ENCODE measurements at places on chromosomes 1 and 21.
A peak's percentile ranks its signal among the peaks of the same experiment; 100 is the strongest.

- peak overlapping the region; percentile 42 for H3K27ac ChIP-seq
- no peak overlapping the region for H3K4me3 ChIP-seq
- H3K27me3 ChIP-seq, result no peaks in the 10 kb centered on the region
- no peak for ATAC-seq
Observed at GRCh38 chr1:151124763-151125403, 21.5 kb downstream of the SEMA6C start.

DNA sequence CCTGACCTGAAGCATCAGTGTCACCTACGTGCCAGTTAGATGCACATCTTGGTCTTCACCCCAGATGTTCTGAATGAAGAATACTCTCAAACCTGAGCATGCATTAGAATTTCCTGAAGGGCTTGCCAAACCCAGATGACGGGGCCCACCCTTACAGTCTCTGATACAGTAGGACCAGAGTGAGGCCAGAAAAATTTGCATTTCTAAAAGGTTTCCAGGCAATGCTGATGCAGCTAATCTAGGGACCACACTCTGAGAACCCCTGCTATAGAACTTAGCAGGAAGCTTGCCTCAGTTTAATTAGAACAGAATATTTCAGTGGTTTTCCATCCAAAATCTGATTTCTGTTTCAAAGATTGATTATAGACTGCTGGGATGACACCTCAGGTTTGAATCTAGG is 9.9 kb upstream of the CTBS start:
- no peaks in the 10 kb centered on the region for H3K4me1 ChIP-seq
- no peaks in the 10 kb centered on the region for H3K36me3 ChIP-seq
- peaks cover 3% of the 10 kb centered on the region for H3K27me3 ChIP-seq

- H3K4me3 ChIP-seq, result no peak overlapping the region
- peaks cover 15% of the 10 kb centered on the region for H3K36me3 ChIP-seq
- H3K4me1 ChIP-seq, result peaks cover 5% of the 10 kb centered on the region
- ATAC-seq, result no peak
Observed at GRCh38 chr1:77557053-77557452, 125.4 kb downstream of the ZZZ3 start.

DNA sequence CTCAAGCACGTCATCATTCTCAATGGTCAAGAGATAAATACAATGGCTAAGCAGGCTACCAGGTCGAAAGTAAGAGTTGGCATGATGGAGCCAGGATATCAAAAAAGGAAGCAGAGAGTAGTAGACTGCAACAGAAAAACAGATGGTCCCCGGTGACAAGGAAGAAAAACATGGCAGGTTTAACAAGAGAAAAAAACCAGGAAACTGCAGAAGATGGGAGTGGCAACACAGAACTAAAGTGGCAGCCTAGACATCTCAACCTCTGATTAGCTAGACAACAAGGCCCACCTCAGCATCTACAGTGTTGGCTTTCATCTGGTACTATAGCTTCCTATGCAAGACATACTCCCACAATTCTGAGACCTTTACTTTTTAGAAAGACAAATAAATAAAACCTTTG is 3.1 kb downstream of the UBR4 start:
- no peak for ATAC-seq
- peaks cover 79% of the 10 kb centered on the region for H3K36me3 ChIP-seq

- H3K36me3 ChIP-seq, result no peaks in the 10 kb centered on the region
- peaks cover 9% of the 10 kb centered on the region for H3K4me1 ChIP-seq
- H3K27me3 ChIP-seq, result no peaks in the 10 kb centered on the region
- no peak overlapping the region for H3K27ac ChIP-seq
- no peak for ATAC-seq
Observed at GRCh38 chr1:84267476-84267875, 34.0 kb upstream of the SAMD13 start.

- no peaks in the 10 kb centered on the region for H3K36me3 ChIP-seq
- peaks cover 6% of the 10 kb centered on the region for H3K27me3 ChIP-seq
- no peak overlapping the region for H3K27ac ChIP-seq
- no peaks in the 10 kb centered on the region for H3K4me1 ChIP-seq
Observed at GRCh38 chr1:199377211-199377610, 650.3 kb upstream of the NR5A2 start.

DNA sequence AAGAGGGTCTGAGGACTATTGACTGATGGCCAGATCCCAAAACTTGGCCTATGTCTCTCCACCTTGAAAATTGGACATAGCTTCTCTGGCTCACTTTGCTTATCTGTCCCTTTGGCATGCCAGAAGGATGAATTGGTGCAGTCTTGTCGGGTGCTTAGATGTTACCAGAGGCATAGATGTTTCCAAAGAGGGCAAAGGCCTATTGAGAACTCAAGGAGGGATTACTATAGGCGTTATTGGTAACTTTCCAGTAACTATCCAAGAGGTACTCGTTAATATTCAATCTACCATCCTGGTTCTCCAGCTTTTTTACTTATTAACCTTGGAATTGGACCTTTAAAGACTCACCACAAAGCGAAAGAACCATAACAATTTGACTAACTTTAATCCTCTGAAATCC is 368.3 kb upstream of the ESRRG start:
- H3K27me3 ChIP-seq, result peaks cover 30% of the 10 kb centered on the region
- ATAC-seq, result no peak
- no peaks in the 10 kb centered on the region for H3K36me3 ChIP-seq
- H3K27ac ChIP-seq, result no peak overlapping the region
- no peaks in the 10 kb centered on the region for H3K4me1 ChIP-seq

DNA sequence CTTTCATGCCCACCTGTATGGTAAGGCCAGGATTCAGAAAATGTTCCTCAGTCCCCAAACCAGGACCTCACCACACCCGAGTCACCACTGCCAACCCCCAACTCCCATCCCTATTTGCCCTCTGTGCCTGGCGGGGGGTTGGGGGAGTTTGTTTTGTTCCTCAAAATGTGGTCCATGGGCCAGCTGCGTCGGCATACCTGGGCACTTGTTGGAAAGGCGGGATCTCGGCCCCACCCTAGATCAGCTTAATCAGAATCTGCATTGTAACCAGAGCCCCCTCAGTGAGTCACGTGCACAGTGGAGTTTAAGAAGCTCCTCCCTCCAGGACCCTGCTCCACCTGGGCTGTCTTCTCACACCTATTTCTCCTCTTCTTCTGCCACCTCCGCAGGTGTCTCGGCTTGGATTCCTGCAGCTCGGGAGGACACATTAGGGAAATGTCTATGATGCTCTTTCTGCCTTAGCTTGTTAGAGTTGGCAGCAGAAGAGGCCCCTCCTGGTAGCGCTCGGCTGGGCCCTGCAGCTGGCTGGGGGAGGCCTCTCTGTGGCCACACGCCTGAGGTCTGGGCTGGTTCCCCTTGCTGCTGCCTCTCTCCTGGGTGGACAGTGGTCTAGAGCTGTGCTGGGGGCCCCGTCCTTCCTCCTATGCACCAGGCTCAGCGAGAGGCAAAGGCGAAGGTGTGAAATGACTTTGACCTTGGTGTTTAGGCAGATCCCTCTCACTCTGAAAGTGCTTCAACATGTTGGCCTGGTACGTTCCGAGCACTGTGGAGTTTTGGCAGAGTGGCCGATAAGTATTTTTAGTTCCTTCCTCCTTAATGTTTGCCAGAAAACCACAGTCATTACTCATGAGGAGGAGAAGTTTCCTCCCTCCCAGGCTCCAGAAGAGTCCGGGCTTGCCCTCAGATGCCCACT is 41.8 kb upstream of the CAMTA1 start:
- H3K27me3 ChIP-seq, result peaks cover 24% of the 10 kb centered on the region
- H3K4me3 ChIP-seq, result no peak overlapping the region

- peak overlapping the region; percentile 98 for H3K27ac ChIP-seq
- no peaks in the 10 kb centered on the region for H3K27me3 ChIP-seq
- H3K36me3 ChIP-seq, result peaks cover 80% of the 10 kb centered on the region
- H3K4me3 ChIP-seq, result peak overlapping the region; percentile 100
- peak; percentile 74 for ATAC-seq
- H3K4me1 ChIP-seq, result peaks cover 23% of the 10 kb centered on the region
Observed at GRCh38 chr1:156281281-156281680, 1.3 kb downstream of the SMG5 start.

- H3K4me1 ChIP-seq, result no peaks in the 10 kb centered on the region
- H3K4me3 ChIP-seq, result no peak overlapping the region
- no peak for ATAC-seq
- no peak overlapping the region for H3K27ac ChIP-seq
- H3K27me3 ChIP-seq, result no peaks in the 10 kb centered on the region
- peaks cover 8% of the 10 kb centered on the region for H3K36me3 ChIP-seq
Observed at GRCh38 chr1:213163278-213163711, 112.3 kb downstream of the RPS6KC1 start.

DNA sequence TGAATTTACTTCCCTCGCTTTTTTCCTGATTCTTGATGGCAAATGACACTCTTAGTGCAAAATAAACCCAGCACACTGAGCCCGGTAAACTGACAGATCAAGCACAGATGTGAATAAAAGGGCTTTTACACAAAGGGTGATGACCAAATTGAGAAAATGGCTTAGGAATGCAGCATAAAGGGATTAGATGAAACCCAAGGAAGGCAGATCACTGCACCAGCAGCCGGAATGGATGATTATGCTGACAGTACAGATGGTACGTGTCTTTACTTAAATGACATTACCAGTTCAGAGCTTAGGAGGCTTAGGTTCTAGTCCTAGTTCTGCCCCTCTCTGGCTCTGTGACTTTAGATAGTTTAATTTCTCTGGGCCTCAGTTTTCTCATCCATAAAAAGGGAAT is 12.0 kb downstream of the PKP1 start:
- peaks cover 23% of the 10 kb centered on the region for H3K27me3 ChIP-seq
- no peaks in the 10 kb centered on the region for H3K4me1 ChIP-seq
- ATAC-seq, result no peak
- H3K27ac ChIP-seq, result no peak overlapping the region
- no peak overlapping the region for H3K4me3 ChIP-seq
- H3K36me3 ChIP-seq, result no peaks in the 10 kb centered on the region

- no peak for ATAC-seq
- H3K27me3 ChIP-seq, result no peaks in the 10 kb centered on the region
- H3K27ac ChIP-seq, result no peak overlapping the region
- H3K4me3 ChIP-seq, result no peak overlapping the region
- H3K4me1 ChIP-seq, result no peaks in the 10 kb centered on the region
Observed at GRCh38 chr1:187063271-187063670, 234.5 kb downstream of the PLA2G4A start.

GRCh38 chr21:36934864-36935420 is 31.5 kb downstream of the HLCS start:
- peaks cover 57% of the 10 kb centered on the region for H3K36me3 ChIP-seq
- H3K4me3 ChIP-seq, result no peak overlapping the region
- H3K27me3 ChIP-seq, result no peaks in the 10 kb centered on the region
- H3K4me1 ChIP-seq, result no peaks in the 10 kb centered on the region

DNA sequence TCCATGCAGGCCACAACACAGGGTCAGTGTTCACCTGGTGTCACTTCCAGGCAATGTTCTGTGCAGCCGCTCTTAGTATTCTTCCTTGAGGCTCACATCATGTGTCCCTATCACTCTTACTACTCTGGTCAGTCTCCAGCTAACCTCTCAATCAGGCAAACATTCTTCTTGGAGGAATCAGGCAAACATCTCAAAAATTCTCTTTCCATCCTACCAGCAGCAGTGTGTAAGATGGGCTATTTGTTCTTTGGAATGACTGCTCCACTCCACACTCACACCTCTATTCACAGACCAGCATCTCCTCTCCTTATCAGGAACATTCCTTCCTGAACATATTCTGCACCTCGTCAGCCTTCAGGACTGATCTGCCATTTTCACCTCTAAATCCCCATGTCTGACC is 4.0 kb downstream of the S100A7A start:
- no peak overlapping the region for H3K4me3 ChIP-seq
- peaks cover 44% of the 10 kb centered on the region for H3K27me3 ChIP-seq
- no peak for ATAC-seq
- H3K36me3 ChIP-seq, result no peaks in the 10 kb centered on the region
- H3K27ac ChIP-seq, result no peak overlapping the region

GRCh38 chr21:32371913-32372314 is 20.9 kb downstream of the URB1 start:
- H3K4me1 ChIP-seq, result no peaks in the 10 kb centered on the region
- H3K27me3 ChIP-seq, result no peaks in the 10 kb centered on the region
- H3K36me3 ChIP-seq, result peaks cover 99% of the 10 kb centered on the region
- H3K4me3 ChIP-seq, result no peak overlapping the region
- peak; percentile 61 for ATAC-seq

DNA sequence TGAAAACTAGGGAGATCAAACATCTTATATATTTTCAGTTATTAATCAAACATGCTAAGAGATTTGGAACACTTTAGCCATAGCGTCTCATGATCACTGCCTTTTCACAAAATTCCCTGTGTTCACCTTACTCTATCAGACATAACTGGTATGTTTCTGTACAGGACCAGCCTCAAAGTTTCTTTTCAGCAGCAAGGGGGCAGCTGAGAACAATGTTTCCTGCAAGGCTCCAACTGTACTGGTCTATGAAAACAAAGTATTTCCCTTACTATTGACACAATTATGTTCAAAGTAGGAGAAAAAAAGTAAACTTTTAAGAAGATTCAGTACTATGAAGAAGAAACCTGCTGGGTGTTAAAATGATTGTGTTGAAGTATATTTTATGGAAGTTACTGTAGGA is 98.5 kb downstream of the ATF6 start:
- no peak overlapping the region for H3K27ac ChIP-seq
- H3K27me3 ChIP-seq, result no peaks in the 10 kb centered on the region
- ATAC-seq, result no peak
- peaks cover 88% of the 10 kb centered on the region for H3K36me3 ChIP-seq

- H3K27me3 ChIP-seq, result peaks cover 5% of the 10 kb centered on the region
- no peak overlapping the region for H3K27ac ChIP-seq
- H3K36me3 ChIP-seq, result no peaks in the 10 kb centered on the region
- ATAC-seq, result no peak
- no peak overlapping the region for H3K4me3 ChIP-seq
Observed at GRCh38 chr1:68121536-68121935, 71.1 kb upstream of the DIRAS3 start.

GRCh38 chr1:76198452-76198851 is 123.9 kb downstream of the ST6GALNAC3 start:
- H3K4me3 ChIP-seq, result no peak overlapping the region
- ATAC-seq, result no peak
- no peaks in the 10 kb centered on the region for H3K36me3 ChIP-seq

- no peak for ATAC-seq
- no peak overlapping the region for H3K4me3 ChIP-seq
- H3K27ac ChIP-seq, result no peak overlapping the region
- H3K27me3 ChIP-seq, result peaks cover 11% of the 10 kb centered on the region
- H3K4me1 ChIP-seq, result no peaks in the 10 kb centered on the region
Observed at GRCh38 chr1:192877283-192877886, 68.5 kb downstream of the RGS2 start.

- H3K4me3 ChIP-seq, result peak overlapping the region; percentile 95
- peaks cover 25% of the 10 kb centered on the region for H3K4me1 ChIP-seq
- H3K27me3 ChIP-seq, result no peaks in the 10 kb centered on the region
Observed at GRCh38 chr1:153635872-153636271, 2.0 kb downstream of the CHTOP start.

DNA sequence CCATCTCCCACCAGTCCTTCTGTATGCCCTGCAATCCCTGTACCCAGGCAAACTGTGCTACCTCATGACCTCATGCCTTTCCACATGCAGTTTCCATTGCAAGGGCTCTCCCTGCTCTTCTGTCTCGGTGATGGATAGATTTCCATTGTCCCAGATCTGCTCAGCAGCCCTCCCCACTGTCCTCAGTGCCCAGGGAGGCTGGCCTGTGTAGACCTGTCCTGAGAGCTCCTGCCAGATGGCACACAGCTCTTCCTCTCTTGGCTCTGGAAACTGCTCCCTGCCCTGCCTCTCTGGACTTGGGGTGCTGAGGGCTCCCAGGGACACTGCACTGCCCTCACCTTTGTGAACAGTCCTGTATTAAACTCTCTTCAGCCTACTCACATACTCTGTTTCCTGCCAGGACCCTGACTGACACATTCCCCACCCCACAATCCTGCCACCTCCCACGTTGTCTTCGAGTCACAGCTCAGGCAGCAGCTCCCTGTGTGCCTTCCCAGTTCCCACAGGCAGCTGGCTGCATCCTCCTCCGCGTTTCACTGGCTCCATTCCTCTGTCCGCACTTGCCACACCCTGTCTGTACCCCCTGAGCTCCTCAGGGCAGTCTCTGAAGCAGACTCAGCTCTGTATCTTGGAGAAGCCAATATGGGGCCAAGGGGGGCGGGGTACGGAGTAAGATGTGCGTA is 57.0 kb downstream of the SPATA46 start:
- H3K4me1 ChIP-seq, result no peaks in the 10 kb centered on the region
- no peak for ATAC-seq
- peaks cover 22% of the 10 kb centered on the region for H3K27me3 ChIP-seq
- H3K4me3 ChIP-seq, result no peak overlapping the region
- no peak overlapping the region for H3K27ac ChIP-seq

All from activated T-helper 17 cell treated with anti-CD3 and anti-CD28 coated beads, Interleukin-2, amount 50 U/mL, for 72 hours (primary cell).